Ammon's horn (tissue), 1 donor: ENCODE measurements at places on chromosomes 3 and 15.

DNA sequence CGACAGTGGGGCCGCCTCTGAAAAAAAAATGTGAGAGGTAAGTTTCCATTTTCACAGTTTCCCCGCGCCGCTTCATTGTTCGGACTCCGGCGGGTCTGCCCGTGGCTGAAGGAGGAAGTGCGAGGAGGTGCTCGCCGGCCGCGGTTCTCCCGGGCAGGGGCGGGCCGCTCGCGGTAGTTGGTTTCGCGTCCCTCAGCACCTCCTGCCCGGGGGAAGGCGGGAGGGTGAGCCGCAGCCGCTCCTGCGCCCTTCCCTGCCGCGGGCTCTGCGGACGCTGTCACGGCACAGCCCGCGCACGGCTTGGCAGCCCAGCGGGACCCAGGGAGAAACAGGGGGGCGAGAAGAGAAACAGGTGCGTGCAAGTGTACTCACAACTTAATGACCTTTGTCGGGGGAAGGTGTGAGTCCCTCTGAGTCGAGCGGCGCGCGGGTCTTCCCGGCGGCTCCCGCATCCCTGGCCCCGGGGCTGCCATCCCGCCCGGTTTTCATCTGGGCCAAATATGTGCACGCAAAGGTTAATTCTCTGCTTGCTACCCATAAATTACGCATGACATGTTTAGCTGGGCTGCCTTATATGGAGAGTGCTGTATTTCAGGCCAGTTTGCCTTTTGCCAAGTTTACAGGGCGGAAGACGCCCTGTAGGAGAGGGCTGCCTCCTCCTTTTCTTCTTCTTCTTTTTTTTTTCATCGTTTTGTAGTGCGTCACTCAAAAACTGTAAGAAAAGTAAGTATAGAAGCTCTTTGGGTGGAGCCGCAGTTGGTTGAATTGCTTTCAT lies 514 bp downstream of the MBNL1 start:
- DNase-seq = peak; percentile 56

DNA sequence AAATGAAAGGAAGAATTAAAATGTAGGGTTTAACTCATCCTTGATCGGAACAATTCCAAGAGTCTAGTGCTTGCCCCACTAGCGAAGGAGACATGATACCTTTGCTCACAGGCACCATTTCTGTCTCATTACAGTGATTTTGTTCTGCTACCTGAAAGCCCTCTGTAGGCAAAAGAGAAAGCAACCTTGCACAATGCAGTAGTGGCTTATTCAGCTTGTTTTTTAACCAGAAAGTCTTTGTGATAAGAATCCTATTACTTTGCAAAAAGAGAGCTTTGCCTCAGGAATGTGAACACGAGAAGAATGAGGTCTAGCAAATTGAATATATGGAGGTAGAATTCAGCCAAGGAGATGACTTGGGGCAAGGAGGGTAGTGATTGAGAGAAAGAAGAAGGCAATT lies 684.4 kb downstream of the GRM7 start:
- no peak for DNase-seq

- DNase-seq = no peak
These were observed 17.2 kb downstream of the FLNB start for GRCh38 chr3:58025406-58025805.

- no peak for DNase-seq
These were observed 1.9 kb downstream of the SLC51A start for GRCh38 chr3:196218155-196218712.

GRCh38 chr3:115086344-115086743 lies 60.7 kb downstream of the ZBTB20 start:
- no peak for DNase-seq

DNA sequence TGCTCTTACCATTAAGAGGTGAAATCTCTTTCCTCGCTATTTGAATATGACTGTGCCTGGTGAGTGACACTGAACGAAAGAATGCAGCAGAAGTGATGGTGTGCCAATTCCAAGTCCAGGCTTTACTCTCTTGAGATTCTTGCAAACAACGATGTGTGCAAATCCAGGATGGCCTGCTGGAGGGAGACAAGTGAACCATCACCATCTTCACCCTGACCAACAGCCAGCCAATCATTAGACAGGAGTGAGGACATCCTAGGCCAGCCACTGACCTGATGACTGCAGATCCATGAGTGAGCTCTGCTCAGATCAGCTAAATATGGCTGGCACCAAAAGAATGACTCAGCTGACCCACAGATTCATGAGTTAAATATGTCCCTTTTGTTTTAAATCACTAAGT lies 878.0 kb downstream of the PDCD6IP start:
- DNase-seq = no peak

DNA sequence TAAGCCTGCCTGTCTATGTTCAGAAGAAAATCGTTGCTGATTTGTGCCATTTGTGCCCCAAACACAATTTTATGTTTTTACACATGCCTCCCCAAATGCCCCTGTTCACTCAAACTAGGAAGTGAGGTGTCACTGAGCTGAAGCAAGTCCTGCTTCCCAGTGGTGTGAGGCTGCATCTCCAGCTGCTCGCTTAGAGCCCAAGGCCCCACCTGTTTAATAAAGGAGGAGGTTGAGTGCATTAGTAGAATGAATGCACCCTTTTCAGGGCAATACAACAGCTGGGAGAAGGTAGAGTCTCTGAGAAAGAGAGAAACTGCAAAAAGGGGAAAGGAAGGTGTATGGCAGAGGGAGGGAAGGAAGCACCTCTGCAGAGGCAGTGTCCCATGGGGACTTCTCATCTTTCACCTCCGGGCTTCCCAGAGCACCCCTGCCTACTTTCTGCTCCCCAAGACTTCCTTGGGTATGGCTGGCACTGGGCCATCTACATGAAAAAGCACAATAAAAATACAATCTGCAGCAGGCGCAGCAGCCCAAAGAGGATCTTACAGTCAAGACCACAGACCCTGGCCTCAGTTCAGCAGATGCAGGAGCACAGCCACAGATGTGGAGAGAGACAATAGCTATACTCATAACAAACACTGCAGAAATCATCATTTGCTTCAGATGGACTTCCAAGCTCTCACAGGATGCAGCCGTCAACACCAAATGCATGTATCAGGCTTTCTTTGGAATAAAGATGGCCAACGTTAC lies 165.9 kb downstream of the POLR2M start:
- DNase-seq = peak; percentile 5

DNA sequence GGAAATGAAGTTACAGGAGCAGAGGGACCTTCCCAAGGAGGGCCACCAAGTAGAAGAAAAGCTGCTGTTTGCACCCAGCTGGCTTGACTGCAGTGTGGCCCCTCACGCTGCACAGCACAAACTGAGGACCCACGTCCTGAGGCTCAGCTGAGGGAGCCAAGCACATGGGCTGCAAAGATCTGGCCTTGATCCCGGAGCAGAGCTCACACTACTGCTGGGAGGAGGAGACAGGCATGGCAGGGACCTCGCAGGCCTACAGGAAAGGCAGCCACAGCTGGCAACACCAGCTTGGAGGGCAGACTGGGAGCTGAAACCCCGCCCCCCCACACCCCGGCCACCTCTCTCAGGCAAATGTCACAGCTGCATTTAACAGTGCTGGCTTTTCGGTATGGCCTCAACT lies 39.7 kb downstream of the KLHL25 start:
- no peak for DNase-seq
